CD4-positive, alpha-beta T cell treated with Interleukin-1 beta for 1 hour (primary cell): ENCODE measurements at places on chromosomes 1 and 21.

DNA sequence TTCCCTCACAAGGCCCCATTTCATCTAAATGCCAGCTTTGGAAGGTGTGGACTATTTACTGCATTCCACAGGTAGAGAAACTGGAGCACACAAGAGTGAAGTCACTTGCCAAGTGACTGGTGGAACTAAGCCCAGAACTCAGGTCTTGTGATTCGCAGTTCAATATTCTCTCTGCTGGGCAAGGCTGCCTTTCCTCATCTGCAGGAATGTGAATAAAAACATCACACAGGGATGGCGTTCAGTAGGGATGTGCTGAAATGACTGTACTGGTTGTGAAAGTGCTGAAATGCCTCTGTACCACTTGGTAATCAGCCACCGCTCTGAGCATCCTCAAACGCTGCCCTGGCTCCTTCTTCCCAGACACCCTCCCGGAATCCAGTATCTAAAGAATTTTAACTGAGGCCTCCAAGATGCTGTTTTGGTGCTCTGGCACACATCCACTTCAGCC is 145.6 kb downstream of the HIVEP3 start:
- DNase-seq: no peak

DNA sequence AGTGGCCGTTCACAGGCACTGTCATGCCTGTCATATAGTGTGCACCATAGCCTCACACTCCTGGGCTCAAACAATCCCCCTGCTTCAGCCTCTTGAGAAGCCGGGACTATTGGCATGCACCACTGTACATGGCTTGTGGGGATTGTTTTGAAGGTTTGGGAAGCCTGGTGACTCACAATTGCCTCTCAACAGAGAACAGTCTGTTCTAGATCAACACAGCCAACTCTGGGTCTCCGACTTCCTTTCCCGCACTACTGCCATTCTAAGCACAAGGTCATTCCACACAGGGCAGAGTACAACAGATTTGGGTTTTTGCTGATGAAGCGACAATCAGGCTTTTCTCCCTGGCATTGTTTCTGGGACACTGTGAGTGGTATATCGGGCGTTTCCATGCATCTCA is 15.5 kb upstream of the AHCTF1 start:
- DNase-seq: no peak

GRCh38 chr1:29865051-29865450 is 628.7 kb downstream of the PTPRU start:
- no peak for DNase-seq

- DNase-seq: no peak
Observed at GRCh38 chr1:213067352-213067751, 16.3 kb downstream of the RPS6KC1 start.

DNA sequence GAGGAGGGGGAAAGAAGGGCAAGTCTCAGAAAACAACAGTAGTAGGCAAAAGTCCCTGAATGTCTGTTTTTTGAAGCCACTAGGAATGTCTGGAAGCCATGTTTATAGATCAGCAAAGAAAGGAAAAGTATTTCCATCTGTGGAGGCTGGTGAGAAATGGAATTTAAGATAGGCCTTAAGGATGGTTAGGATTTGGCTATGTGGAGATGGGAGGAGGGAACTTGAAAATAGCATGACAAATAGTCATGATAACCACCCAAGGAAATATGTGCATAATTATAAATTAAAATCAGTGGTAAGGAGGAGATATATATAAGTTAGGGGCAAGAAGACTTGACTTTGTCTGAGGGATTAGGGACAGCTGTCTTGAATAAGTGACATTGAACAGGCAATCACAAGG is 33.8 kb upstream of the FGGY start:
- DNase-seq: no peak
